ACHN (cell line): ENCODE measurements at places on chromosomes 16 and 17.
A peak's percentile ranks its signal among the peaks of the same experiment; 100 is the strongest.

DNA sequence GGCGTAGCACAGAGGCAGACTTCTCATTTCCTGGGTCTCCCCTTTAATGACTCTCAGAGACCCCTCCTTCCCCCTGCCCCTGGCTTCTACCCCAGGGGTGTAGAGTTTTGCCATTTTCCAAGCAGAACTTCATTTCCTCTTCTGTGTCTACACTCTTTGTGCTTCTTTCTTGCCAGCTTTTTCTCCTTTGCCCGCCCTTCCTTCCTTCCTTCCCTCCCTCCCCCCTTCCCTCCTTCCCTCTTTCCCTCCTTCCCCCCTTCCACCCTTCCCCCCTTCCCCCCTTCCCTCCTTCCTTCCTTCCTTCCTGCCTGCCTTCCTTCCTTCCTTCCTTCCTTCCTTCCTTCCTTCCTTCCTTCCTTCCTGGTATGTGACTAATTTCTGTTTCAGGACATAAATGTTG is 47.0 kb downstream of the MAPT start:
- DNase-seq: no peak

DNA sequence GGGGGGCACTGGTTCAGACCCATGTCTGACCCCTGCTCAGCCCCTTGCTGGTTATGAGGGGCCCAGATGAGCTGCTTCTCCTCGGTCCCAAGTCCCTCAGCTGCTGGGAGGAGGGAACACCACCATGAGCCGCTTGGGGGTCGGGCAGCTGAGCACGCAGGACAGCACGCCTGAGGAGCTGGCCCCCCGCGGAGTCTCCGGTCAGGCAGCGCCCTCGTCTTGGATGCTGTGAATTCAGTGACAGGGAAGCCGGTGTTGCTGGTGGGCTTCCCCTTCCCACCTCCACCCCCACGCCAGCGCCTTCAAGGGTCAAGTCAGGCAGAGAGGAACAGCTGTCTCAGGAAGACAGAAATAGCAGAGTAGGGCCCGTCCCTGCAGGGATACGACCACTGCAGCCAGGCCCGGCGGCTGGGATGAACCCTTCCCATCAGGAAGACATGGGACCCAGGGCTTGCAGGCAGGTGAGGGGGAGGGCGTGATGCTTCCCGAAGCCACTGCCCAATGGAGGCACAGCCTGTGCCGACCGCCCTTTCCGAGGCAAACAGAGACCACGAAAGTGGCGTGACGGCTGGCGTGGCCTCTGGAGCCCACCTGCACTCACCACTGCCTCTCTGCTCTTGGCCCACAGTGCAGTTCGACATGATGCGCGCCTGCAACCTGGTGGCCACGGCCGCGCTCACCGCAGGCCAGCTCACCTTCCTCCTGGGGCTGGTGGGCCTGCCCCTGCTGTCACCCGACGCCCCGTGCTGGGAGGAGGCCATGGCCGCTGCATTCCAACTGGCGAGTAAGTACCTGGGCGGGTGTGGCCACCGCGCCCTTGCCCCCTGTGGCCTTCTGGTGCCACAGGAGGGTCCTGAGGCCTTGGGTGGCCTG is 8.1 kb downstream of the TMEM204 start:
- no peak for DNase-seq

- DNase-seq: peak; percentile 37
Observed at GRCh38 chr16:6335072-6335471, 997.6 kb upstream of the RBFOX1 start.

GRCh38 chr16:57708168-57708567 is 13.6 kb downstream of the DRC7 start:
- no peak for DNase-seq

- no peak for DNase-seq
Observed at GRCh38 chr17:867896-868489, 85.8 kb downstream of the MRM3 start.

DNA sequence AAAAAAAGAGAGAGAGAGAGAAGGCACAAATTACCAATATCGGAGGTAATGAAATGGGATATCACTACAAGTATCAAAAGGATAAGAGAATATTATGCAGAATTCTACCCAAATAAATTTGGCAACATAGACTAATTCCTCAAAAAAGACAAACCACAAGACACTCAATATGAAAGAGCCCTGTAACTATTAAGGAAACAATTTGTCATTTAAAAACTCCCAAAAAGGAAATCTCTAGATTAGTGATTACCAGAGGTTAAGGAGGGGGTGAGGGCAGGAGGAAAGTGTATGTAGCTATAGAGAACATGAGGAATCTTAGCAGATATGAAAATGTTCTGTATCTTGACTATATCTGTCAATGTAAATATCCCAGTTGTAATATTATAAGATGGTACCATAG is 54.0 kb downstream of the CFDP1 start:
- DNase-seq: no peak

DNA sequence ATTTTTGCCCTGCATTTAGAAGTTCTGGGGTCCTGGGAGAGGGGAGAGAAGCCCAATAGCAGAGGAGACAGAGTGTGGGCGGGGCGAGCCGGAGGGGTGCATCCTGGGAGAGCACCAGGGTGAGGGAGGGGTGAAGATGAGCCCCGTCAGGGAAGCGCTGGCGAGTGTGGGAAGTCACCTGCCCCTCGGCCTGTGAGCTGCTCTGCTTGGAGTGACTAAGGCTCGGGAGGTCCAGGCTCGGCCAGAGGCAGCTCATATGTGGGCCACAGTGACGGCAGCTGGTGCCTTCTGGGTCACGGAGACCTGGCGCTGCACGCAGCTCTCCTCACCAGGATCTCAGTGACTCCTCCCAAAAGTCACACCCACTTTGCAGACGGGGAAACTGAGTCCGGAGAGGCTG is 1.1 kb downstream of the ZG16B start:
- no peak for DNase-seq

- no peak for DNase-seq
Observed at GRCh38 chr16:990516-991291, 9.1 kb downstream of the SOX8 start.

- DNase-seq: no peak
Observed at GRCh38 chr17:11459861-11460331, 138.4 kb upstream of the DNAH9 start.

DNA sequence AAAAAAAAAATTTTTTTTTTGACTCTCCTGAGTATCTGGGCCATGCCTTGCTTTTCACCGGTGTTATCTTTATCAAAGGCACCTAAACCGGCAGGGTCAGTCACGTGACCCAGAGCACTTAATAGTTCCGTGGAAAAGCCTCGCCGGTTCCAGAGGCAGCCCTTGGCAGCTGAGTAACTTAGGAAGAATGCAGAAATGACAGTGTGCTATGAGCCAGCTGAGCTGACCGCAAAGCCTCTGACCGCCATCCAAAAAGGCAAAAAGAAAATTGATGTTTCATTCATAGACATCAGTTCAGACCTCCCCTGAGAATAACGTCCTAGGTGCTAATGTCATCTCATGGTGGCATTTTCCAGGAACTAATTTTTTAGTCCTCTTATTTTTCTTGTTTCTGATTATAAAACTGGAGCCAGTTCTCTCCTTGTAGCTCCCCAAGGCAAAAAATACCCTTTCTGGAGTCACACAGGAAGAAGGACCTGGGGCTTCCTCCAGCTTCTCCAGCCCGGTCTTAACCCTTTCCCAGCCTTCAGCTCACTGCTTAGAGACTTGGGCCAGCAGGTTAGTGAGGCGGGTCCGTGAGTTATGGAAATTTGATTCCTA is 122.6 kb downstream of the SOCS1 start:
- peak; percentile 96 for DNase-seq

- DNase-seq: no peak
Observed at GRCh38 chr17:41406205-41406604, 8.8 kb upstream of the KRT31 start.

- DNase-seq: peak; percentile 95
Observed at GRCh38 chr16:89921702-89922476, 1.3 kb upstream of the TUBB3 start.

DNA sequence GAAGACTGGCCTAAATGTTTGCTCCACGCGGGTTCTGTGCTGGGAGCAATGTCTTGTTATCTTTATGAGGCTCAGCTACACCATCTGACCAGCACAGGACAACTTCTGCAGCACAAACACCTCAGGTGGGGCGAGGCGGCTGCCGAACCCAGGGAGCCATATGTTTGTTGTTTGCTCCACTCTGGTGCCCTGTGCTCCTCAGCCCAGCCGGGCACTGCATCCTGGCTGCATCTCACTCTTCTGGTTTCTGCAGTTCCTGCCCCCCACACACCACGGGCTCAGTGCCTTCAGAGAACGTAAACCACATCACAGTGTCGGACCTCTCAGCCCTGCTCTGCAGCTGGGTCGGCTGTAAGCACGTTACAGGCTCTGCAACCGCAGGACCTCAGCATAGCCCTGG is 32.4 kb downstream of the MXRA7 start:
- DNase-seq: no peak

DNA sequence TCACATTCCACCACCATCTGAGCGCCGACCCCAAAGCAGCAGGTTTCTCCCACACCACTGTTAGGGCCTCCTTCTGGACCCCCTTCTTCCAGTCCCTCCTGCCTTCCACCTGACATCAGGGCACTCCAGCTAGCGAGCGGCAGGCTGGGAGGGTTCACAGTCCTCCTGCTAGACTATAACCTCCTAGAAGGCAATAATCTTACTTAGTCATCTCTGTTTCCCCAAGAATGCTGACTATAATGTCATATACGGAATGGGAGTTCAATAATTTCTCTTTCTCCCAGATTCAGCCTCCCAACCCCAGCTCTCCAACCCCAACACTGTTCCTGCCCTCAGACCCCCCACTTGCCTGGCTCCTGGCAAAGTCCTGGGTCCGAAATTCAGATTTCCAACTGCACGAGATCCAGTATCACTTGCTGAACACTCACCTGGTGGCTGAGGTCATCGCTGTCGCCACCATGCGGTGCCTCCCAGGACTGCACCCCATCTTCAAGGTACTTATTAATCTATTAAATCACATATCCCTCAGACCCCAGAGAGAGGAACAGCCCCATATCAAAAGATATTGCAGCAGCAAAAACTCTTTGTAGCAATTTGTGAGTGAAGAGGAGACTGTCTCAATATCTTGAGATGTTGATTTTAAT is 5.6 kb downstream of the ALOX12 start:
- DNase-seq: peak; percentile 36

GRCh38 chr17:40092581-40092980 is 7.8 kb downstream of the NR1D1 start:
- DNase-seq: no peak

GRCh38 chr17:57809879-57810278 is 40.0 kb downstream of the MRPS23 start:
- no peak for DNase-seq

GRCh38 chr16:30600215-30600614 is 10.0 kb downstream of the ZNF689 start:
- no peak for DNase-seq

DNA sequence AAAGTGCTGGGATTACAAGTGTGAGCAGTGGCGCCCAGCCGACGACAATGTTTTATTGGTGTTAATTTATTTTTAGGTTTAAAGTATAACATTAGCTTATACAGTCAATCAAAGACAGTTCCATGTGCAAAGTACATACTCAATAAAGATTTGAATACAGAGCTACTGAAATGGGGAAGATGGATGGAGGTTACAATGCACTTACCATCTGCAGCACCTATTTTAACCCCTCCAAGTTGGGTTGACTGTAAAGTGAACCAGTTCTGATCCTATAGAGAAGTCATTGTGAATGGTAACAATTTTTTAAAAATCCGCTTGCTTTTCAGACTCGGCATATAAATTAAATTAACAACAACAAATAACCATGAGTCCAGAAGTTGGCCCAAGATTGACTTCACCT is 679 bp upstream of the PSKH1 start:
- DNase-seq: no peak

GRCh38 chr17:5662409-5663085 is 78.2 kb upstream of the NLRP1 start:
- no peak for DNase-seq
